Activated CD4-positive, alpha-beta T cell treated with anti-CD3 and anti-CD28 coated beads, Interleukin-2, amount 50 U/mL, for 24 hours (primary cell): ENCODE measurements at places on chromosomes 5 and 9.

- DNase-seq = no peak
Observed at GRCh38 chr5:74576941-74577456, 63.5 kb downstream of the ENC1 start.

DNA sequence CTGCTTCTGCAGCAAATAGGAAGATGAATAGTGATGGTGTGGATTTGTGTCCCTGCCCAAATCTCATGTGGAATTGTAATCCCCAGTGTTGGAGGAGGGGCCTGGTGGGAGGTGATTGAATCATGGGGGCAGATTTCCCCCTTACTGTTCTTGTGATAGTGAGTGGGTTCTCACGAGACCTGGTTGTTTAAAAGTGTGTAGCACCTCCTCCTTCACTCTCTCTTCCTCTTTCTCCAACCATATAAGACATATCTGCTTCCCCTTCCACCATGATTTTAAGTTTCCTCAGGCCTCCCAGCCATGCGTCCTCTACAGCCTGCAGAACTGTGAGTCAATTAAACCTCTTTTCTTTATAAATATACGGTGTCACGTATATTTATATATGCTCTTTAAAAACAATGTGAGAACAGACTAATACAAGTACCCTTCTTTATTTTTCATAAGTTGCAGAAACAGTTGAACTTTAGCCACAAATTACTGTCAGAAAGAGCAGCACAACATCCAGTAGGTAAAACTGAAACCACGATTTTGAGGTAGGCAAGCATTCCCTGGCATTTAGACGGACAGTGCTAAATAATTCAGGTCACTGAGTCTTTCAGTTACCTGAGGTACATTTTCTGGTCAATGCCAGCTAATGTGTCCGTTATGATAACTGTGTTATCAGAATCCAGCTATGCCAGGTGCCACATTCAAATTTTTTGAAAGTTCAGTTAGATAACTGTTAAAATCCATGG is 79.3 kb upstream of the SPEF2 start:
- DNase-seq = no peak

GRCh38 chr5:132235340-132235739 is 7.7 kb upstream of the P4HA2 start:
- no peak for DNase-seq

- DNase-seq = no peak
Observed at GRCh38 chr5:44663991-44664710, 144.6 kb upstream of the MRPS30 start.

GRCh38 chr9:37949576-37949975 is 45.6 kb upstream of the SLC25A51 start:
- DNase-seq = no peak

DNA sequence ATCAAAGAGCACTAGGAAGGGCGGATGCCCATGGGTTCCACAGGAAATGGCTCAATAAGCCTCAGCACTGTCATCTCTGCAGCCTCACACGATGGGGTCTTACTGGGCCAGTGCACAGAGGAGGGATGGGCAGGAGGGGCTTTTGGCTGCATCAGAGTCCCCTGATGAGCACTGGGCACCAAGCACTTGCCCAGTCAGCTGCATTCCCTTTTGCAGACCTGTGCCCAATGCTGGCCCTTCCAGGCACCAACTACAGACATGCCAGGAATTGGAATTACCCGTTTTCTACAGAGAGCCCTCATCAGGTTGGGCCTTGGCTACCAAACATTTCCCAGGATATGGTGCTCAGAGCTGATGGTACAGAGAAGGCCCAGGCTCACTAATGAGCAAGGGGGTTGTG is 182.5 kb downstream of the HSPA4 start:
- no peak for DNase-seq

DNA sequence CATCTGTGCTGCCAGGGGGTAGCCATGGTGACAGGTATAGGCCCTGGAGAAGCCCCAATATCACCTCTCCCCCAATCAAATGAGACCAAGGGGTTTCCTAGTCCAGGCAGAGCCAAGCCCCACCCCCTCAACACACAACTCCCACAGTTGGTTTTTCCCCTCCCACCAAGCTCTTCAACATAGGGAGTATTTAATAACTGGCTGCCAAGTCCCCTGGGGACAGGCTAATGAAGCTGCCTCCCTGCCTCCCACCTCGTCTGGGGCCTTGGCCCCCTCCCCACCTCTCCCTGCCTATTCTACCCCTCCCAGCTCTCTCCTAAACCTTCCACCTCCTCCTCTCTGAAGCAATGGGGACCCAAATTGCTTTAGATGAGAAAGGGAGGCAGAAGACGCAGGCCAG is 23.4 kb downstream of the CPLX2 start:
- no peak for DNase-seq

DNA sequence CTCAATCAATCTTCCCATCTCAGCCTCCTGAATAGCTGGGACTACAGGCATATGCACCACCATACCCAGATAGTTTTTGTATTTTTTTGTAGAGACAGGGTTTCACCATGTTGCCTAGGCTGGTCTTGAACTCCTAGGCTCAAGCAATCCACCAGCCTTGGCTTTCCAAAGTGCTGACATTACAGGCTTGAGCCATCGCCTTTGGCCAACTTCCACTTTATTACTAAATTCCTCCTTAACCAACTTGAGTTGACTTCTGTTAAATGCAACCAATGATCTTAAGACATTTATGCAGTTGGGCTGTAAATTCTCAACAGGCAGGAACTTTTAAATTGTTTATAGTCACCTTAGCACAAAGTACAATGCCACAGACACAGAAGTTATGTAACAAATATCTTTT is 2.8 kb downstream of the LARS1 start:
- no peak for DNase-seq
